ENCODE measurements at places on chromosomes 6 and 20.

DNA sequence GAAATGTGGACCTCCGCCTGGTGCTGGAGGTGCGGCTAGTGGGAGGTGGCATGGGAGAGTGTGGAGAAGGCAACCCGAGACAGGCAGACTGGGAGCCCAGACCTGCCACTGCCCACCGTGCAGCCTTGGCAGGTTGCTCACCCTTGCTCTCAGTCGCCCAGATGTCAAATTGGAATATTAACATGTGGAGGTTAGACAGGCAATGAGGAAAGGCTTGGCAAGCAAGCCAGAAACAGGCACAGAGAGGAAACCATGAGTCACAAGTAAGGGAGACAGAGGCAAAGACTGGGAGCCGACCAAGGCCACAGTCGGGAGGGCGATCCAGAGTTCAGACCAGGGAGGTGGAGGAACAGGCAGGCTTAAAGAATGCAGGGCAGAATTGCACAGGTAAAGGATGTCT is 178.2 kb downstream of the FOXC1 start:
- no peak for DNase-seq
- no peak overlapping the region for H3K27ac ChIP-seq
- H3K27me3 ChIP-seq = no peaks in the 10 kb centered on the region
- no peaks in the 10 kb centered on the region for H3K36me3 ChIP-seq
- H3K4me3 ChIP-seq = no peak overlapping the region

GRCh38 chr6:150395388-150396009 is 26.7 kb downstream of the IYD start:
- H3K27me3 ChIP-seq = no peaks in the 10 kb centered on the region
- H3K27ac ChIP-seq = no peak overlapping the region
- no peak for DNase-seq
- H3K36me3 ChIP-seq = no peaks in the 10 kb centered on the region
- no peaks in the 10 kb centered on the region for H3K4me1 ChIP-seq
- no peak overlapping the region for H3K4me3 ChIP-seq

- DNase-seq = no peak
- peaks cover 19% of the 10 kb centered on the region for H3K4me1 ChIP-seq
- no peak overlapping the region for H3K4me3 ChIP-seq
- no peak overlapping the region for H3K27ac ChIP-seq
- no peaks in the 10 kb centered on the region for H3K36me3 ChIP-seq
These were observed 61.1 kb upstream of the TGM3 start for GRCh38 chr20:2234598-2235191.

GRCh38 chr6:72348926-72349325 is 272.9 kb upstream of the KCNQ5 start:
- H3K27ac ChIP-seq = no peak overlapping the region
- DNase-seq = no peak
- H3K36me3 ChIP-seq = no peaks in the 10 kb centered on the region
- H3K4me1 ChIP-seq = no peaks in the 10 kb centered on the region
- H3K27me3 ChIP-seq = no peaks in the 10 kb centered on the region
- no peak overlapping the region for H3K4me3 ChIP-seq

- no peaks in the 10 kb centered on the region for H3K27me3 ChIP-seq
- DNase-seq = no peak
- no peaks in the 10 kb centered on the region for H3K4me1 ChIP-seq
- no peak overlapping the region for H3K27ac ChIP-seq
- no peaks in the 10 kb centered on the region for H3K36me3 ChIP-seq
- no peak overlapping the region for H3K4me3 ChIP-seq
These were observed 60.8 kb downstream of the PRDM1 start for GRCh38 chr6:106146852-106147351.

GRCh38 chr20:12928358-12928754 is 80.4 kb upstream of the SPTLC3 start:
- H3K27ac ChIP-seq = no peak overlapping the region
- DNase-seq = no peak
- H3K4me1 ChIP-seq = peaks cover 6% of the 10 kb centered on the region
- no peaks in the 10 kb centered on the region for H3K27me3 ChIP-seq
- H3K36me3 ChIP-seq = no peaks in the 10 kb centered on the region

- peaks cover 9% of the 10 kb centered on the region for H3K4me1 ChIP-seq
- H3K36me3 ChIP-seq = peaks cover 25% of the 10 kb centered on the region
- H3K27ac ChIP-seq = no peak overlapping the region
- H3K4me3 ChIP-seq = no peak overlapping the region
- peaks cover 2% of the 10 kb centered on the region for H3K27me3 ChIP-seq
These were observed 35.9 kb upstream of the MDFI start for GRCh38 chr6:41602422-41602743.

GRCh38 chr20:36344517-36345132 is 38.5 kb downstream of the DLGAP4 start:
- no peaks in the 10 kb centered on the region for H3K4me1 ChIP-seq

DNA sequence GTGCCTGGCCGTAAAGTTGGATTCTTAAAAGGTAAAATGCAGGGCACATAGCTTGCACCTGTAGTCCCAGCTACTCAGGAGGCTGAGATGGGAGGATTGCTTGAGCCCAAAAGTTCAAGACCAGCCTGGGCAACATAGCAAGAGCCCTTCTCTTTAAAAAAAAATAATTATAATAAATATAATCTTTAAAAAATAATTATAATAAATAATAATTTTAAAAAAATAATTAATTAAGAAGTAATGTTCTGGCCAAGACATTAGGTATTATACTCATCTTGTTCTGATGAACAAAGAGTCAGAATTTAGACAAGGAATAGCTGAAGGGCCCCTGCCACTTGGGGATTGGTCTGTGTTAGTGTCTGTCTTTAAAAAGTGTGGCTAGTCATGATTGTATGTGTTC is 13.9 kb downstream of the ENTPD6 start:
- peaks cover 16% of the 10 kb centered on the region for H3K4me1 ChIP-seq
- no peaks in the 10 kb centered on the region for H3K27me3 ChIP-seq
- H3K36me3 ChIP-seq = peaks cover 49% of the 10 kb centered on the region
- no peak overlapping the region for H3K4me3 ChIP-seq

DNA sequence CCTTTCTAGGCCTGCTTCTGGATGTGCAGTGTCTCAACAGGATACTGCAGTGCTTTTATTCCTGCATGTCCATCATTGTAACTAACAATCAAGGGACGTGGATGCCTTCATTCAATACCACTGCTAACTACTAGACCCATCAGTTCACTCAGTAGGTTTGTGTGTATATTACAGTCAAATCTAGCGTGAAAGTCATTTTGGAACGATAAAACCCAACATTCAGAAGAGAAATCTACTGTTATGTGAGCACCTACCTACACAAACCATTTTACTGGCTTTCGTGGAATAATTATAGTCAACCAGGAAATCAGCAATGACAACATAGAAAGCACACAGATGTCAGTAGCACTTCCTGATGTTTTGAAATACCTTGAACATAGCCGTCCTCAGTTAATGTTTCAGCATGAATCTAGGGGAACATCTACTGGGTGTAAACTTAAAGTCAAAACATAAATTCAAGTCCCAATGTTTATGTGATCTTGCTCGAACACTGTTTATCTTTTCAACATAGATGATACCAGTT is 270.6 kb downstream of the FARS2 start:
- H3K4me1 ChIP-seq = no peaks in the 10 kb centered on the region
- no peaks in the 10 kb centered on the region for H3K27me3 ChIP-seq
- no peaks in the 10 kb centered on the region for H3K36me3 ChIP-seq
- no peak overlapping the region for H3K27ac ChIP-seq
- no peak for DNase-seq
- H3K4me3 ChIP-seq = no peak overlapping the region

- peaks cover 4% of the 10 kb centered on the region for H3K4me1 ChIP-seq
- H3K36me3 ChIP-seq = no peaks in the 10 kb centered on the region
- DNase-seq = no peak
- H3K27me3 ChIP-seq = peaks cover 2% of the 10 kb centered on the region
These were observed 192.7 kb upstream of the PMEPA1 start for GRCh38 chr20:57902473-57902872.

- H3K4me3 ChIP-seq = no peak overlapping the region
- no peaks in the 10 kb centered on the region for H3K27me3 ChIP-seq
- H3K36me3 ChIP-seq = no peaks in the 10 kb centered on the region
- DNase-seq = no peak
- no peak overlapping the region for H3K27ac ChIP-seq
- H3K4me1 ChIP-seq = no peaks in the 10 kb centered on the region
These were observed 65.8 kb downstream of the EPB41L2 start for GRCh38 chr6:130997061-130997753.

DNA sequence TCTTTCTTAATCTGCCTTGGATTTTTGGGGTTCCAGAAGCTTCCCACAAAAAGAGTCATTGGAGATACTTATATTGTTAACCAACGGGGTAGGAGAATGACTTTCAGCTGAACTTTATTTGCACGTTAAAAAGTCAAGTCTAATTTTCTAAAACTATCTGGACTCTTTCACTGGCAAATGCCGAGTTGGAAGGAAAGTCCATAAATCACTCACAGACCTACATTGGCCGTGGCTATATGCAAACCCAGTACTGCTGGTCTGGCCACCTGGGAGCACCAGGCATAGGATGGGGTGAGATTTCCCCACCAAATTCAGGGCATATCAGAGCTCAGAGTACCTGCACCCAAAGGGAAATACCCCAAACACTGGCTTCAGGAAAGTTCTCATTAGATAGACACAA is 71.3 kb upstream of the SALL4 start:
- H3K4me1 ChIP-seq = no peaks in the 10 kb centered on the region
- no peaks in the 10 kb centered on the region for H3K27me3 ChIP-seq
- H3K27ac ChIP-seq = no peak overlapping the region
- H3K4me3 ChIP-seq = no peak overlapping the region
- no peaks in the 10 kb centered on the region for H3K36me3 ChIP-seq
- no peak for DNase-seq

- no peaks in the 10 kb centered on the region for H3K36me3 ChIP-seq
- no peak for DNase-seq
- H3K27me3 ChIP-seq = no peaks in the 10 kb centered on the region
- no peak overlapping the region for H3K27ac ChIP-seq
- H3K4me3 ChIP-seq = no peak overlapping the region
- no peaks in the 10 kb centered on the region for H3K4me1 ChIP-seq
These were observed 103.4 kb upstream of the BTBD3 start for GRCh38 chr20:11814267-11814666.

GRCh38 chr20:20362774-20363433 is 5.0 kb upstream of the INSM1 start:
- no peak overlapping the region for H3K27ac ChIP-seq
- no peak overlapping the region for H3K4me3 ChIP-seq
- no peak for DNase-seq
- peaks cover 50% of the 10 kb centered on the region for H3K4me1 ChIP-seq
- peaks cover 79% of the 10 kb centered on the region for H3K27me3 ChIP-seq

- H3K27ac ChIP-seq = no peak overlapping the region
- H3K4me3 ChIP-seq = no peak overlapping the region
- peaks cover 57% of the 10 kb centered on the region for H3K27me3 ChIP-seq
- no peak for DNase-seq
- no peaks in the 10 kb centered on the region for H3K36me3 ChIP-seq
These were observed 19.4 kb upstream of the FRMD1 start for GRCh38 chr6:168098431-168098861.

DNA sequence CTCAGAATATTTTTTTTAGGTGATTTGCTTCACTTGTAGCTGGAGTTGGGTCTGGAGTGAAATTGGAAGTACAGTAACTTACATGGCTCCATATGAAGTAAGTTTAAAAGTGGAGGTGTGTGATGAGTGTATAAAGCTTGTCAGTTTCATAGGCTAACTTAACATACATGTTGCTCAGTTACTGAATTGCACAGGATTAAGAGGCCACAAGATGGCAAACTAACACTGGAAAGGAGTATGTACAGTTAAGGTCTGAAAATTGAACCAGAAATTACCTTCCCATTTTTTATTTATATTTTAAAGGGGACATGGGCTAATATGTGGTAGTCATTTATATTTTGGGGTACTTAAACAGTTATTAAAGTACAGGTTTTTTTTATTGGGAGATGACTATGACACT is 45.3 kb upstream of the SMIM8 start:
- no peak overlapping the region for H3K27ac ChIP-seq
- no peak for DNase-seq
- H3K36me3 ChIP-seq = no peaks in the 10 kb centered on the region
- no peak overlapping the region for H3K4me3 ChIP-seq

- H3K27me3 ChIP-seq = no peaks in the 10 kb centered on the region
- no peak for DNase-seq
- H3K27ac ChIP-seq = no peak overlapping the region
- H3K4me3 ChIP-seq = no peak overlapping the region
- H3K4me1 ChIP-seq = no peaks in the 10 kb centered on the region
- H3K36me3 ChIP-seq = no peaks in the 10 kb centered on the region
These were observed 106.9 kb downstream of the FAM50B start for GRCh38 chr6:3956054-3956453.

DNA sequence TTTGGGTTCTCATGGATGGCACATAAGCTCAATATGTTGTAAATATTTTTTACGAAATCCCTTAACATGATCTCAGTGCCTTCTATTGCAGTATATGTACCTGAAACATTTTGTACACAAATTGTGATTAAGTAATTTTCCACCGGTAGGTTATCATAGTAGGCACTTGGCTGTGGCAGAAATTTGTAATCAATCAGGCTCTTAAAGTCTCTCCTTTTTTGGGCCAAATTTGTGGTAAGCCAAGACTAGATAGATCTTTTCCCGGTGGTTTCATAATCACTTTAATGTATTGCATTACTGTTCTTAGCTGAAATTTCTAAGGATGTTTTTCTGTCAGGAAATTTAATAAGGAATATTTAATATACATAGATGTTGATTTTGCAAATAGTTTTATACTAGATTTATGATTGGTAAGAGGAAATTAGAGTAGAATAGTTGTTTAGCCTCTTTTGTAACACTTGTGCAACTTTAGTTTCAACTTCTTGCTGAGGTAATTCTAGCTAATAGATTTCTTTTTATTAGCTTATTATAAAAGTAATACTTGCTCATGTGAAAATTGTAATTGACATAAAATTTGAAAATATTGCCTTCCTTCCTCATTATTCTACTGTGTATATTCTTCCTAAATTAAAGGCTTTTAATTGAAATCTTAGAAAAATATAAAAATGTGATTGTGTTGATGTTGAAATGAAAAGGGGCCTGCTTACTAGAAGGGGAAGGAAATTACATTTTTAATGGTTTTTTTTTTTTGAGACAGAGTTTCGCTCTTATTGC is 3.2 kb downstream of the PCMT1 start:
- H3K4me1 ChIP-seq = peaks cover 26% of the 10 kb centered on the region
- no peak overlapping the region for H3K4me3 ChIP-seq
- H3K27me3 ChIP-seq = no peaks in the 10 kb centered on the region
- H3K27ac ChIP-seq = no peak overlapping the region
- DNase-seq = no peak

- DNase-seq = no peak
- no peak overlapping the region for H3K27ac ChIP-seq
- H3K27me3 ChIP-seq = no peaks in the 10 kb centered on the region
- peaks cover 37% of the 10 kb centered on the region for H3K36me3 ChIP-seq
- H3K4me1 ChIP-seq = no peaks in the 10 kb centered on the region
These were observed 45.6 kb upstream of the ALDH8A1 start for GRCh38 chr6:134995536-134995935.

- no peak overlapping the region for H3K27ac ChIP-seq
- no peak overlapping the region for H3K4me3 ChIP-seq
These were observed 814.8 kb downstream of the MAFB start for GRCh38 chr20:39874049-39874893.

- H3K27ac ChIP-seq = no peak overlapping the region
- H3K36me3 ChIP-seq = no peaks in the 10 kb centered on the region
- H3K4me3 ChIP-seq = no peak overlapping the region
- peaks cover 41% of the 10 kb centered on the region for H3K27me3 ChIP-seq
- peaks cover 8% of the 10 kb centered on the region for H3K4me1 ChIP-seq
These were observed 4.4 kb upstream of the PTPRT start for GRCh38 chr20:43194137-43194536.
